Activated CD4-positive, alpha-beta T cell treated with anti-CD3 and anti-CD28 coated beads for 36 hours (primary cell): ENCODE measurements at places on chromosomes 6 and 20. TPM values are rescaled to one million over a fixed set of nuclear protein-coding genes. Genes with fewer than 3 reads are reported as not detected.
A peak's percentile ranks its signal among the peaks of the same experiment; 100 is the strongest.

DNA sequence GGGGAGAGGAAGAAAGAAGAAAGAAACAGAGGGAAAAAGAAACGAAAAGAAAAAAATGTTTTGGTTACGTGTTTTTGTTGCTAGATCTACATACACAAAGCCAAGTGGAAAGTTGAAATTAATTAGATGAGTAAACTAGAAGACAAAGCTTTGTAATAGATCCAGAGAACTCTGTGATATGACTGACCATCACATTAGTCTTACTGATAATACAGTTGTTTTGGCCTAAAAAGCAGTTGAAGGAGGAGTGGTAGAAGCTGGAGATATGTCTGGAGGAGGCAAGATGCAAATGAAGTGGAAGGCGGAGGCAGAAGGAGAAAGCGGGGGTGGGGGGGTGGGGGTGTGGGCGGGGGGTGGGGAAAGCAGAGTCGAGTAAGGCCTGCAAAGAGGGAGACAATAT is 500.1 kb upstream of the ID4 start:
- H3K36me3 ChIP-seq: no peaks in the 10 kb centered on the region
- H3K4me1 ChIP-seq: no peaks in the 10 kb centered on the region
- no peak overlapping the region for H3K4me3 ChIP-seq
- H3K27me3 ChIP-seq: no peaks in the 10 kb centered on the region
- no peak for DNase-seq
- H3K27ac ChIP-seq: no peak overlapping the region

PPP1R16B gene
- 84.0 TPM for total RNA-seq

BTN1A1 gene
- not detected for total RNA-seq

DNA sequence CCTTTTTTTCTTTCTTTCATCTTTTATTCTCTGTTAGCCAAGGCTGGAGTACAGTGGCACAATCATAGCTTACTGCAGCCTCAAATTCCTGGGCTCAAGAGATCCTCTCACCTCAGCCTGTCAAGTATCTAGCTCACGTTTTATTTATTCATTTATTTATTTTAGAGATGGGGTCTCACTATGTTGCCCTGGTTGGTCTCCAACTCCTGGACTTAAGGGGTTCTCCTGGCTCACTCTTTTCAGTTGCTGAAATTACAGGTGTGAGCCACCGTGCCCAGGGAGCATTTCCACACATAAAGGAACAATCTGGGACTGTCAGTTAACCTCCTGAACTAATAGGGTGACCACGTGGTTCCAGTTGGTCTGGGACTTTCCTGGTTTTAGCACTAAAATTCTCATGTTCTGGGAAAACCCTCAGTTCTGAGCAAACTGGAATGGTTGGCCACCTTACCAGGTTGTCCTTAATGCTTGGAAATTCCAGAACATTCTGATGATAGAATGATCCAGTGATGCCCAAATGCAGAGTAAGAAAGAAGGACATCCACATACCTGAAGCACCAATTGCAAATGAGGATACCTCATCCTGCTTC is 105.5 kb upstream of the ZNF217 start:
- no peaks in the 10 kb centered on the region for H3K36me3 ChIP-seq
- H3K27me3 ChIP-seq: no peaks in the 10 kb centered on the region
- H3K4me3 ChIP-seq: no peak overlapping the region
- no peak overlapping the region for H3K27ac ChIP-seq
- H3K4me1 ChIP-seq: peaks cover 11% of the 10 kb centered on the region

- H3K36me3 ChIP-seq: peaks cover 19% of the 10 kb centered on the region
- no peaks in the 10 kb centered on the region for H3K27me3 ChIP-seq
- peaks cover 9% of the 10 kb centered on the region for H3K4me1 ChIP-seq
- H3K27ac ChIP-seq: no peak overlapping the region
- no peak for DNase-seq
Measured at GRCh38 chr6:35015996-35016395, 125.1 kb downstream of the TCP11 start.

VGLL2 gene
- total RNA-seq: not detected

GRCh38 chr20:57593134-57593886 is 26.9 kb downstream of the ZBP1 start:
- H3K4me1 ChIP-seq: no peaks in the 10 kb centered on the region
- H3K36me3 ChIP-seq: no peaks in the 10 kb centered on the region

GRCh38 chr6:143647191-143647590 is 30.6 kb upstream of the PHACTR2 start:
- H3K27ac ChIP-seq: peak overlapping the region; percentile 61
- no peaks in the 10 kb centered on the region for H3K27me3 ChIP-seq
- H3K4me1 ChIP-seq: peaks cover 16% of the 10 kb centered on the region
- no peaks in the 10 kb centered on the region for H3K36me3 ChIP-seq

DNA sequence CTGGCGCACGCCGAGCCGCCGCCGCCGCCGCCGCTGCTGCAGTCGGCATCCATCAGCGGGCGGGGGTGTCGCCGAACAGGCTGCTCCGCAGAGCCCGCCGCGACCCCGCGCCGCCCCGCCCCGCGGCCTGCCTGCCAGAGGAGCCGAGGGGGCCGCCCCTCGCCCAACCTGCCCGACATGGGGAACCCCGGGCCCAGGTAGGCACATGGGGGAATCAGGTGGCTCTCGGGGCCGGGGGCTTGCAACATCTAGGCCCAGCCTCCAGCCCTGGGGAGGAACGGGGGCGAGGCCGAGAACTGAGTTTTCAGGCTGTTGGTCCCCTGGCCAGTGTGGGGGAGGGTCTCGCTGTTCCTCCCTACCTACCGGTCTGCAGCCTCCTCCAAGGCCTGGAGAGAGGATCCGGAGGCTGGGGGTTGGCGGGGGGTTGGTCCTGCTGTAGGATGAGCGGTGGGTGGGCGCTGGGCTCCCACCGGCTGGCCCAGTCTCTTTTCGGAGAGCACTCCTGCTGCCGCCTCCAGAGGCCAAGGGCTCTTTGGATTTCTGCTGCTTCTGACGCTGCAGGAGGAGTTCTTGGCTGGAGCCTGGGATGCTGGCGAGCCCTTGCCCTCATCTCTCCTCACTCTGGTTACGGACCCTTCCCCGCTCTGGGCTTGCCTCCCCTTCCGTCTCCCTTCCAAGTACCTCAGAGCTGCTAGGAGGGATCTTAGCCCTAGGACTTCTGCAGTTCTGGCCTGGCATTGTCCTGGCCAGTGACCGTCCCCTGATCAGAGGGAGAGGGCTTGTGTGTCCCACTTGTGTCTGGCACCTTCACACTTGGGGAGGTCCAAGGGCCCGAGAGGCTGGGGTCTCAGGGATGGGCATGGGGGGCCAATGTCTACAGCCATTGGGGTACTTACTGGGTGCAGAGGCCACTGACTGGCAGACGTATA is at the start of gene EPB41L1:
TSS of gene EPB41L1 (plus strand) at position 41 of the 929 bp plus-strand sequence. CDS start 19,038 bp downstream, outside the sequence.
- H3K4me1 ChIP-seq: peaks cover 8% of the 10 kb centered on the region
- peaks cover 19% of the 10 kb centered on the region for H3K27me3 ChIP-seq
- H3K36me3 ChIP-seq: no peaks in the 10 kb centered on the region
- no peak within 1 kb of the TSS for H3K27ac ChIP-seq
- peak within 1 kb of the TSS; percentile 59 for H3K4me3 ChIP-seq

C6orf163 gene
- total RNA-seq: 1.2 TPM

DNA sequence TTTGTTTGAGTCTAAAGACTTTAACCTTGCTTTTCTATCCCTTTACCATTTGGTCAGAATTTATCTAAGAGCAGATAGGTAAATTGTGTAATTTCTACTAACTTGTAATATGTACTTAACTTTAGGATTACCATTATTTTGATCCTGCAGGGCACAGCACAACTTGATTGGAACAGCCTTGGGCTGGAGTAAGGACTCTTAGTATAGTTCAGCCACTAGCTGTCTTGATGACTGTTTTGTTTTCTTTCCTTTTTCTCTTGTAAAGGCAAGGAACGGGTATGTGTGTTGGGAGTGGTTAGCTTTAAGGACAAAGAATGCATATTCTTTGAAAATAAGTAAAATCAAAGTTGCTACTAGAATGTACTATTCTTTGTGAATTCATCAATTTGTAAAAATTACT is 203.2 kb downstream of the ZFAND3 start:
- DNase-seq: no peak
- peaks cover 11% of the 10 kb centered on the region for H3K4me1 ChIP-seq
- H3K27me3 ChIP-seq: no peaks in the 10 kb centered on the region
- no peak overlapping the region for H3K4me3 ChIP-seq

PRND gene
- not detected for total RNA-seq

DNA sequence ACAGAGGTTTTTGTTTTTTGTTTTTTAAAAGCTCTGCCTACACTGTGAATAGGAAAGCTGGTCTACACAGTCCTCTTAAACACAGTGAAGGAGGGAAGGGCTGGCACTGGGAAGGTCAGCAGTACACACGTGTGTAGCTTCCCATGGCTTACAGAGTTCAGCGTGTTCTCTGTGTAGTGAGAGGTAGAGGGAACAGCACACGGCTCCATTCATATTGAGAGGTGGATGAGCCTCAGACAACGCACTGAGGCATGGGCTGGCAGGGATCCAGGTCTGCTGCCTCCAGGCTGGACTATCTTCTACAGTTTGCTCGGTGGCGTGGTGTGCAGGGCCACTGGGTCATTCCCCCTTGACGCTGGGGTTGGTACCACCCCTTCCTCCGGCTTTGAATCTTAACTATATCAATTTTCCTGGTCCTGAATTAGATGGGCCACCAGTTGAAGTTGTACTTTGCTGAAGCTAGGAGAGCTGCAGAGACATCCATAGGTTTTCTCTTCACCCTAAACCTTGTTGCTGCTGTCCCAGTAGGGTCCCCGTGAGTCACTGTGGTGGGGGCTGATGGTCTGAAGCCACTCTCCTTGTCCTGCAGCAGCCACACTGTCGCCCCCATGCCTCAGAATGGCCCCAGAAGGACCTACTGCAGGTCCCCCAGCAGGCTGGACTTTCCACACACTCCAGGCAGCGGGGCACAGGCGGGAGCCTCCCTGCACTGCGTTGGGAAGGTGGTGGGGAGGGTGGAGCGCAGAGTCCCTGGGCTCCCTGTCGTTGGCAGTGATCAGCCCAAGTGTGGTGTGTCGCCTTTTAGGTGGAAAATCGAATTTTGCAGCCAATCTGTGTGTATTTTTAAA is 2.0 kb downstream of the ARFGAP1 start:
- no peaks in the 10 kb centered on the region for H3K27me3 ChIP-seq
- peaks cover 27% of the 10 kb centered on the region for H3K4me1 ChIP-seq
- H3K27ac ChIP-seq: no peak overlapping the region
- peaks cover 10% of the 10 kb centered on the region for H3K36me3 ChIP-seq
- DNase-seq: no peak
- H3K4me3 ChIP-seq: peak overlapping the region; percentile 36
